Ascending aorta (tissue), 2 donors: ENCODE measurements at places on chromosomes 5 and 9. TPM values are rescaled to one million over a fixed set of nuclear protein-coding genes. Genes with fewer than 3 reads are reported as not detected.

SLC28A3 gene
- not detected for total RNA-seq

DNA sequence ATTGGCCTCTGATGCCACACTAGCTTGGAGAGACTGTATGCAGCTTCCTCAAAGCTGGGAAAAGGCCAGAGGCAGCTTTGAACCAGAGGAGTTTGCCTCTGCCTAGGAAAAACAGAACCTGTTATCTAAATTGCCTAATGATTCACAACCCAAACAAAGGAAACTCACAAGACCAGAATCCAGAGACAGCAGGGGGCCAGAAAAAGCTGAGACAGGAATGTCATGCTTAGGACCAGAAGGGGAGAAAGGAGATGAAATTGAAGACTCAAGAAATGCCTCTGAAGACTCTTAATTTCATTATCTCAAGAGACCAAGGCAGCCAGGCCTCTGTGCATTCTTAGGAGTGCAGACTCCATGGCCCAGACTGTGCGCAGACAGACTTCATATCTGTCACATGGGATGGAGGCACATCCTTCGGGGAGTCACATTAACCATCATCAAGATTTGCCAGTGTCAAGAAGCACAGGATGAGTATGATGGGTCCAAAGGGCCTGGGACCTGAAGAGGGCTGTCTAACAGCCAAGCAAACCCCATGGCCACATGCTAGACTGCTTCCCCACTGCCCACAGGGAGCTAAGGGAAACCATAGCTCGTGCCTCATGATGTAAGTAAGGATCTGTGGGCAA lies 57.3 kb downstream of the ARSB start:
- H3K4me3 ChIP-seq: no peak overlapping the region
- DNase-seq: no peak
- H3K36me3 ChIP-seq: no peaks in the 10 kb centered on the region
- no peaks in the 10 kb centered on the region for H3K4me1 ChIP-seq

DBH gene
- total RNA-seq: not detected

ANXA2R gene
- total RNA-seq: 5.1 TPM

DNA sequence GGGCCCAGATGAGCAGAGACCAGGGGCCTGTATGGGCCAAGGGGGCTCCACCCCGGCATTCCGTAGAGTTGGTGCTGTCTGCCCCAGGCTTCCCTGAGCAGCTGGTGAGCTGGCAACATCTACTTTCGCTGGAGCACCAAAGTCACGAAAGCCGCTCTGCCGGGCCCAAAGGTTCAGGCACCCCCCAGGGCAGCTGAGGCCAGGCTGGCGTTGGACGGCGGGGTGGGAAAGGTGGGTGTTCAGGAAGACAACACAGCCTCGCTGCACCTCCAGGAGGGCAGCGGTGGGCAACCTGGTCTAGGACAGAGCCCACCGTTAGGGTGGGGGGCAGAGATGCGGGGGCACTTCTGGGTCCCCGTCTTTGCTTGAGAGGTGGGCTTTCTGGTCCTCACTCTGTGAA lies 30.1 kb upstream of the TMEM250 start:
- no peaks in the 10 kb centered on the region for H3K4me1 ChIP-seq
- no peak overlapping the region for H3K4me3 ChIP-seq
- no peak for DNase-seq
- H3K27ac ChIP-seq: no peak overlapping the region
- H3K27me3 ChIP-seq: no peaks in the 10 kb centered on the region

CCL21 gene
- total RNA-seq: 7.9 TPM

DNA sequence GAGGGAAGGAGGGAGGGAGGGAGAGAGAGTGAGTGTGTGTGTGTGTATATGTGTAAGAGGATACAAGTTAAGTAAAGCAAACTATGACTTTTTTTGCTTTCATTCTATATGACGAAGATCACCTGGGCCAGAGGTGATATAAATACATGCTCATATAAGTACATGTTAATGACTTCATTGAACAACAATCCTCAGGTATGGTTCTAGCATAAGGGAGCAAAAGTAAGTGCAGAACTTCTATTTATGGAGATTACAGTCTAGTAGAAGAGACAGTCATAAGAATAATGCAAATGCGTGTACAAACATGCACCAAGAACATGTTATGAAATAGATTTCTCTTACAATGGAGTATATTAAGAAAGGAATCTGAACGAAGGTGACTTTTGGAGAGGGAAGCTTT lies 1804.0 kb downstream of the MAT2B start:
- no peaks in the 10 kb centered on the region for H3K27me3 ChIP-seq
- H3K36me3 ChIP-seq: no peaks in the 10 kb centered on the region
- DNase-seq: no peak
- H3K4me1 ChIP-seq: no peaks in the 10 kb centered on the region

DNA sequence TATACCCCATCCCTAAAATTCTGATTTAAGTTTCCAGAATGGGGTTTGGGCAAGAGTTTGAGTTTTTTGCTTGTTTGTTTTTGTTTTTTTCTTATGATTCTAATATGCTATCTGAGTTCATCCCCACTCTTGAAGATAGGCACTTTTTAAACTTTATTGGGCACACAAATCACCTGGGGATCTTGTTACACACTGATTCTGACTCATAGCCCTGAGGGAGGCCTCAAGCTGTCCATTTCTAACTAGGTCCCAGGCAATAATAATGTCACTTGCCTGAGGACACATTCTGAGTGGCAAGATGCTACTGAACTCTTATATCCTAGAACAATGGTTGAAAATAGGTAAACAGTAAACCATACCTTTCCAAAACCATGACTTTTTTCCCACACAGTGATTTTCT lies 22.8 kb upstream of the ABLIM3 start:
- no peak overlapping the region for H3K27ac ChIP-seq
- no peaks in the 10 kb centered on the region for H3K4me1 ChIP-seq
- H3K4me3 ChIP-seq: no peak overlapping the region
- no peaks in the 10 kb centered on the region for H3K27me3 ChIP-seq
- no peaks in the 10 kb centered on the region for H3K36me3 ChIP-seq

DNA sequence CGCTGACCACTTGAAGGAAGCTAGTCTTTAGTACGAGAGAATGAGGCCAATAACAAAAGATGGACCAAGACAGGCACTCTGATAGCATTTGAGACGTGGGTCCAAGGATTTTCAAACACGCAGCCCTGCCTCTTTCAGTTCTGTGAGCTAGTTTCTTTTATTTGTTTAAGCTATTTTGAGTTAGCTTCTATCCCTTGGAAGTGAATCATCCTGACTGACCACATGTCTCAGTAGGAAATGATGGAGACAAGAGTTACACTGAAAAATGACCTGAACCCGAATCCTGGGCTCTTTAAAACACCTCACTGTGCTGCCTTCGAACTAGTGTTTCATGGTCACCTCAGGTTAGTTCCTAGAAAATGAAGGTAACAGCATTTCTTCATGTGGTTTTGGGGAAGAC lies 9.9 kb downstream of the TEK start:
- no peak overlapping the region for H3K4me3 ChIP-seq
- H3K27me3 ChIP-seq: no peaks in the 10 kb centered on the region
- DNase-seq: no peak
- no peaks in the 10 kb centered on the region for H3K36me3 ChIP-seq
- no peaks in the 10 kb centered on the region for H3K4me1 ChIP-seq

DNA sequence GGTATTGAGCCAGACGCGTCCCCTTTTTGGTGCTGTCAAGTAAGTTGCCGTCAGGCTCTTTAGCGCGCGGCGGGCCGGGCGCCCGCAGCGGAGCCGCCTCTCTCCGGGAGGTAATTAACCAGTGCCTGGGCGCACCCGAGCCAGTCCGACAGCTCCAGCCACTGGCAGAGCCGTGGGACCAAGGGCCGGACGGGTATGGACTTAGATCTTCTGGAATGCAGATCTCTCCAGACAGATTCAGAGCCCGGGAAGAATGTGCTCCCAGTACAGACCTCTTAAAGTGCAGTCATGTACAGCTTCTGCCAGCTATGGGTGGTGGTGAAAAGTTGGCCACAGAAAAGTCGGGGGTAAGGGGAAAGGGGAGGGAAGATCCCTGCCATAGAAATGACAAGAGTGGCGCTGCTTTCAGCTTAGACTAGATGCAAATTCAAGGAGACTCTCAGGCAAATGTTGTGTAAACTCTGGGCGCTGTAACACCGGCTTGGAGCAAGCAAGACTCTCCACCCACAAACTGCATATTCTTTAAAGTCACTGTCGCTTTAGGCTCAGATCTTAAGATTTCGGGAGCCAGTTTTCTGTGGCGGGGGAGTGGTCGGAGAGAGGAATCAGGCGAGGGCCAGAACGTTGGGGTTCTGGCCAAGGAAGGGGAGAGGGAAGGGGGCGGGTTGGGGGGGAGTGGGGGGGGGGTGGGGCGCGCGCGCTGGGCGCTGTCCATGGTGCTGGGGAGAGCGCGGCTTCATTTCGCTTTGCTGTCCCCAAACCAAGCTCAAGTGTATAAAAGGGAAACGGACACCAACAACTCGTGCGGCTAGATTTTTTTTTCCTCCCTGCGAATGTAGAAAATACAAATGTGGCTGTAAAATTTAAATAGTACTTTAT lies 29.2 kb downstream of the NR2F1 start:
- no peaks in the 10 kb centered on the region for H3K4me1 ChIP-seq
- no peak overlapping the region for H3K27ac ChIP-seq
- DNase-seq: no peak
- no peaks in the 10 kb centered on the region for H3K36me3 ChIP-seq
- H3K4me3 ChIP-seq: peak overlapping the region; percentile 28
- H3K27me3 ChIP-seq: peaks cover 31% of the 10 kb centered on the region

DNA sequence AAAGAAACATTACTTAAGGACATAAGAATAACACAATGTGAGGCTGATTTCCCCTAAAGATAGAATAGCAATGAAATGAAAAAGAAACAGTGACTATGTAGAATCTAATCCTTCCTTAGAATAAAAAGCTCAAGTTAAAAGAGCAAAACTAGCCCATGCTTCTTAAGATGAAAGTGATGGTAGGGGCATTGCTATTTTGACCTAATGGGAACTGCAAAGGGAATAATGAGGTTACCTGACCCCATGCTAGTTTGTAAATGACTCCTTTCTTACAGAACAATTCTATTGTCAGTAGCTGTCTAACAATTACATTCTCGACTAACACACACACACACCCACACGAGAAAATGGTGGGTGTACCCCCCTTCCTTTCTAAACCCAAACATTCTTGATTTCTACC lies 575.8 kb downstream of the CSNK1G3 start:
- no peak overlapping the region for H3K4me3 ChIP-seq
- no peaks in the 10 kb centered on the region for H3K36me3 ChIP-seq
- no peak overlapping the region for H3K27ac ChIP-seq
- DNase-seq: no peak

LECT2 gene
- not detected for total RNA-seq

LTC4S gene
- total RNA-seq: 91.7 TPM

DNA sequence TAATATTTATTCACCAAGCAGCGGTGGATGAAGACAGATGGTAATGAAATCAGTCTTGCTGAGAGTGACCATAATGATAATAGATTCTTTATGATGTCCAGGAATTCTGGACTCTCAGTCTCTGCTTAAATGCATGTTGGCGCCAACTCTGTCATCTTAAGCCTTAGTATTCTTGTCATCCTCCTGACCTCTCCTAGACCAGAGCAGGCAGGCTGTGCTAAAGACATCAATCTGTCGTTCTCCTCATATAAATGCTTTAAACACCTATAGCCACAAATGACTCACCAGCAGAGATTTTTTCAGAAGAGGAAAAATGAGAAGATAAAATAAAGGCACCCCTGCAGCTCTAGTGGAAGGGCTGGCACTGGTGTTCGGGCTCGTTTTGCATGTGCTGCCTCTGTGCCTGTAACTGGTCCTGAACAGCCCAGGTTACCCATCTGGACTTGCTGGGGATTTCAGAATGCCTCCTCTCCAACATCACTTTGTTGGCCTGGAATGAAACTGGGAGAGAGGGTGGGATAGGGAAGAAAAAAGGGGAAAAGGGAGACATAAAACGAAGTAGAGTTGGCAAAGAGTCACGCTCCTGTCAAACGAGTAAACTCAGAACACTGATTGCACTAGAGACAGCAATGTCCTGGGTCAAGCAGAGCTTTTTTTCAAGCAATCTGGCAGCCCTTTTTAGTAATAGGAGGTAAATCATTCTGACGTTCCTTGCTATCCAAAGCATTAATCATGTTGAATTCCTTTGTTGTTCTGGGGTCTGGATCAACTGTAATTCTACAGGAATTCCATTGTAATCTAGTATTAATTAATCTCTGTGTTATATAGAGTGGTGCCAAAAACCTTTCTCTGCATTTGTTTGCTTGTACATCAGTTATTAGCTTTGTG lies 195.5 kb upstream of the CLINT1 start:
- no peak for DNase-seq
- H3K4me1 ChIP-seq: no peaks in the 10 kb centered on the region
- H3K27ac ChIP-seq: no peak overlapping the region

DNA sequence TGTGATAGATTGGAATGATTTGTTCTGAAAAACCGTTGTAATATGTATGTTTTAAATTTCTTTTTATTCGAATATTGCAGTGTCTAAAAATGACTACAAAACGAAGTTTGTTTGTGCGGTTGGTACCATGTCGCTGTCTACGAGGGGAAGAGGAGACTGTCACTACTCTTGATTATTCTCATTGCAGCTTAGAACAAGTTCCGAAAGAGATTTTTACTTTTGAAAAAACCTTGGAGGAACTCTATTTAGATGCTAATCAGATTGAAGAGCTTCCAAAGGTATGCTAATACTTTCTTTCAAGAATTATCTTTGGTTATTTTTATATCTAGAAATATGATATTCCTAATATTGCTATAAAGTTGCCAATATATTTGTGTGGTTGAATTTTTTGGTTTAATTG lies 66.3 kb downstream of the ERBIN start:
- H3K36me3 ChIP-seq: no peaks in the 10 kb centered on the region
- H3K27me3 ChIP-seq: no peaks in the 10 kb centered on the region
- no peaks in the 10 kb centered on the region for H3K4me1 ChIP-seq
- DNase-seq: no peak
- no peak overlapping the region for H3K27ac ChIP-seq

DNA sequence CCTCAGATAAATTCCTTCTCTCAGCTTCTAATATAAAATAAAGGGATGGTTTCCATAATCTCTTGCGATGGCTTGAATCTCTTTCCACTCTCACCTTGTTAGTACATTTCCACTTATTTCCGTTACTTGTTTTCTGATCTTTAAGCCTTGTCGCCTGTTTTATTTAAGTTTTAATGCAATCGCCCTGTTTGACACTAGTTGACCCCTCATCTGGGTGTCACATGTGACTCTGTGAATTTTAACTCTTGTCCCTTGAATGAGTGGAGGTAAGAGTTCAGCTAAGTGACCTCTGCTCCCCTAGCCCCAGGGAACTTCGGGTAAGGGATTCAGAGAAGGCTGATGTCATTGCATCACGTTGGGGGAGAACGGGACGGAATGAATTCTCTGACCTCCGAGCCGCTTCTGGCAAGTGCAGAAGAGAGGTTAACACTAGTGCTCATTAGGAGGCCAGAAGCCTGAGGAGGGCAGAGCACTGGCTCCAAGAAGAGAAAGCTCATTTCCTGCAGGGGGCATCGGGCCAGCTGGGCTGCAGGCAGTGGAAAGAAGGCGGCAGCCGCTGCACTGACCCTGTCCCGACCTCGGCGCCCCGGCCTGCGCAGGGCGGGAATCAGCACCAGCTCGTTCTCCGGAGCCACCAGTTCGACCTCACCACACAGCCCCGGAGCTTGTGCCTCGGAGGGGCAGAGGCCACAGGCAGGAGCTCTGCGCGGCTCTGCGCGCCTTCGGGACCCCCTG lies 569 bp downstream of the HINT2 start:
- no peaks in the 10 kb centered on the region for H3K27me3 ChIP-seq
- peak overlapping the region; percentile 92 for H3K27ac ChIP-seq

SARDH gene
- 1.3 TPM for total RNA-seq

GRCh38 chr9:7058473-7058872 lies 300.7 kb downstream of the KDM4C start:
- no peaks in the 10 kb centered on the region for H3K36me3 ChIP-seq
- DNase-seq: no peak
- no peak overlapping the region for H3K27ac ChIP-seq
- no peak overlapping the region for H3K4me3 ChIP-seq
- H3K4me1 ChIP-seq: no peaks in the 10 kb centered on the region

CFAP157 gene
- total RNA-seq: not detected
